ENCODE measurements at places on chromosomes 2 and 18. TPM values are rescaled to one million over a fixed set of nuclear protein-coding genes. Genes with fewer than 3 reads are reported as not detected.

The C2orf74 gene
- 28.0 TPM for total RNA-seq

The AGAP1 gene
- total RNA-seq = 17.2 TPM

The FOXI3 gene
- total RNA-seq = not detected

The ASPRV1 gene
- 0.33 TPM for total RNA-seq

The ZFP36L2 gene
- 47.3 TPM for total RNA-seq

The CPO gene
- total RNA-seq = not detected

The IL1F10 gene
- total RNA-seq = not detected

The CNDP1 gene
- total RNA-seq = not detected

The ZNF385B gene
- total RNA-seq = 23.2 TPM

The CPLX4 gene
- not detected for total RNA-seq

The RAX gene
- not detected for total RNA-seq

The CTDP1 gene
- 9.2 TPM for total RNA-seq

The AQP12B gene
- not detected for total RNA-seq

The RAB17 gene
- 4.5 TPM for total RNA-seq

The POMC gene
- 9.0 TPM for total RNA-seq

Data from right atrium auricular region (tissue), 2 donors.